Right renal cortex interstitium (tissue), 3 donors: ENCODE measurements at places on chromosomes 1 and 21.

GRCh38 chr1:230788561-230789275, 41.5 kb downstream of the CAPN9 start:
- DNase-seq: no peak

DNA sequence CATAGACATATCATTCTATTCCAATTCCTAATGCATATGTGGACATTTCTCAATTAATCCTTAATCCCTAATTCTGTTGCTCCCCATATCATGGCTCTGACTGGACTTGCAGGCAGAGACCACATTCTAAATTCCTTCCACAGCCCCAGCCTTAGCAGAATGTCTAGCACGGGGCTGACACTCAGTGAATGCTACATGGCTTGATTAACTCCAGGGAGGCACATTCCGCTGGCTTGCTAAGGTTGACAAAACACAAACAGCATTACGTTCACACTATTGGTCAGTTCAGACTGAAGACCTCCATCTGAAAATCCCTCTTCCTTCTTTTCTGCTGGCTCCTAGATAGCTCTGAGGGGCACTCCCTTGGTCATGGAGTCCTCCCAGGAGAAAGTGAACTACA, 119.4 kb downstream of the ASTN1 start:
- DNase-seq: no peak

GRCh38 chr1:160030657-160031364, 979 bp downstream of the PIGM start:
- no peak for DNase-seq

- DNase-seq: no peak
These were observed 126.1 kb downstream of the PSMG1 start for GRCh38 chr21:39057121-39057520.

- DNase-seq: no peak
These were observed 7.9 kb downstream of the MYOG start for GRCh38 chr1:203077956-203078355.

DNA sequence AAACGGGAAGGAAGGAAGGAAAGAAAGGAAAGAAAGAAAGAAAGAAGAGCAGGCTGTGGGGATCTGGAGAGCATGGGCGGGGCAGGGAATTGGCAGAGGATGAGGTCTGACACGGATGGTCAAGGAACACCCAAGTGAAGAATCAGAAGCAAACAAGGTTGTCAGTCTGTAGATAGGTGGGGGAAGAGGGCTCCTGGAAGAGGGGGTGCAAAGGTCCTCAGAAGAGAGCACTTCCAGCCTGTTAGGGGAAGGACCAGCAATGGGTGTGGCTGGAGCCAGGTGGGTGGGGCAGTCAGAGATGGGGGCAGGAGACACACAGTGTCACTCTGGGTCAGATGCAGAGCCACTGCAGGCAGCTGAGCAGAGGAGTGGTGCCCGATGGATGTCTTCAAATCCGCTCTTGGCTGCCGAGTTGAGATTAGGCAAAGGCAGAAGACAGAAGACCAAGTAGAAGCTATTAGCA, 11.0 kb upstream of the PLA2G2C start:
- no peak for DNase-seq

DNA sequence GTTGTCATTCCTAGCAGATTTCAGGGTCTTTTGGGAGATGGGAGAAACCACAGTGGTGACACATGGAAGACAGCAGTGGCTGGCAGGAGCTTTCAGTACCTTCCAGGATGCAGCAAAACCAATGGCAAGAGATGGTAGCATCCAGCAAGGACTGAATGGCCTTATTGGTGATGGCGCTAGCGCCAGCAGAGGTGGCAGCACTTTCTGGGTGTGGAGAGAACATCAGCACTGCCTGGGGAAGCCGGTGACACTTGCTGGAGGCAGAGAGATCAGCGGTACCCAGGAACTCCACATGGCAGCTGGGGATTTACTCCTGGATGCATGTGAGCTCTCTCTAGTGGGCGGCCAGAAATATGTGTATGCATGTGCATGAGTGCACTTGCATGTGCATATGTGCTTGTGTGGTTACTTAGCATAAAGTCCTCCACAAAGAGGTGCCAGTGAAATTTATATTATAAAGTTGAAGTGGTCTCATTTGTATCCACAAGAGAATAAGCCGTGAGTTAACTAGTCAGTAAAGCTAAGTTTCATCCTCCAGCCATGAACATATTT, 364.7 kb downstream of the LMX1A start:
- DNase-seq: no peak

- DNase-seq: no peak
These were observed 1605.3 kb downstream of the BRINP3 start for GRCh38 chr1:188872376-188872775.

DNA sequence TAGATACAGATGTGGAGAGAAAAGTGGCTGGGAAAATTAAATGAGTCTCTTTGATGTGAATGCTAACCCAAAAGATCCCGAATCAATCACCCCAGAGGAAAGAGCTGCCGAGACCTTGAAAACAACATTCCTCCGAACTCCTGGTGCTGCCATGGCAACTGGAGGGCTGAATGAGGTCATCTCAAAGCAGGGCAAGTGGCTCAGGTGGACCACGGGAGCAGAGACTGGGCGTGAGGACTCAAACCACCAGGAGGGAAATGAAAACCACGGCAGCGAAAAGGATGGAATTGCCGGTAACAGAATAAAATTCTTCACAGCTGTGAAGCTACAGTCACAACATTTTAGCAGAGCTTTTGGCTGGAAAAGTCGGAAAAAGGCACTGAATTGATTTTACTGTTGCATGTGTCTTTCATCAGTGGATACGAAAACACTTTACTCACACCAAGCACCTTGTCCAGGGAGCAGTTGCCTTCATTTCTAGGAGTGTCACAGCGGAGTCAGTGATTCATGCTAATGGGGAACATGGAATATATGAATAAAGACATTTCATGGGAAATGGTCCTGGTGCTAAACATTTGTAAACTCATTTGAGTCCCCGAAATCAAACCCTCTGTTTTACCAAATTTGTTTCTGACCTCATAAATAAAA, 23.2 kb upstream of the BECN2 start:
- DNase-seq: peak; percentile 29

DNA sequence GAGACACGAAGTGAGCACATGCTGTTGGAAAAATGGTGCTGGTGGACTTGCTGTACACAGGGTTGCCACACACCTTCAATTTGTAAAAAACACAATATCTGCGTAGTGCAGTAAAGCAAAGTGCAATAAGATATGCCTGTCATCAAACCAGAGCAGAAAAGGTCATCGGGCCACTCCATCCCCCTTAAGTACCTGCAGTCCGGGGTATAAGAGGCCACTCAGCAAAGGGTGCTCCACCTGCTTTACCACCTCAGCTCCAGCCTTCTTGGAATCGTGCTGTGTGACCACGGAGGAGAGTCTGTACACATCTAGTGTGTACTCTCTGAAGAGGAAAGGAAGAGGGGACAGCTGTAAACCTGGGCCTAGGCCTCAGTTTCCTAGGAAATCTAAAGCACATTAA, 10.9 kb downstream of the YARS1 start:
- DNase-seq: no peak

DNA sequence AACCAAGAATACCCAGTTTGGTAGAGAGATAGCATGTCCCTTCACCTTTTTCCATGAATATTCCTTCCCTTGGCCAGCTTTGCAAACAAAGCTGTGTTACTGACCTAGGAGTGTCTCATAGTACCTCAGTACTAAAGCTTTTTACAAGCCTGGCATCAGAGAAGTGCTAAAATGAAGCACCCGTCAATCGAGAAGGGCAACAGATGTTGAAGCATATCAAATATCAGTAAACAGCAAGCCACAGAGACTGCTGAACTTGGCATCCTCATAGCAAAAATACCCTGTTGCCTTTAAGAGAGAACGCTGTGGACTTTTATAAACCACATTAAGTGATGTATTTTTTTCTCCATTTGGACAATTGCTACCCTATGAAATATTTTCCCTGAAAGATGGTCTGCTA, 128.6 kb upstream of the HOOK1 start:
- DNase-seq: no peak

DNA sequence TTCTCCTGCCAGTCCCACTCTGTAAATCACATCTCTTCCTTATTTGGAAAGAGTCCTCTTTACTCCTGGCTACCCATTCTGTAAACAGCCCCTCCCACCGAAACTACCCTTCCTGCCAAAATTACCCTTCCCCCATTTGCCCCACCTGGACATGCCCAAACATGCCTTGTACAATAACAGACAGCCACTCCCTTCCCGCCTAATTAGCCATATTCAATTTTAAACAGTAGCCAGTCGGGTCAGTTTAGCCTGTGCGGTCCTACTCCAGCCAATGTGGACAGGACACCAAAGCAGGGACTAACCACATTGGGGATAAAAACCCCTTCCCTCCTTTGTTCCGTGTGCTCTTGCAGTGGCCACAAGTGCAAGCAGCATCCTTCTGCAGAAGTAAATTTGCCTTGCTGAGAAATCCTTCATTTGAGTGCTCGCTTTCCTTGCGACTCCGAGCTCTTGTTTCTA, 56.3 kb upstream of the MAP10 start:
- no peak for DNase-seq

- no peak for DNase-seq
These were observed 1.2 kb downstream of the LRP8 start for GRCh38 chr1:53326598-53327181.

DNA sequence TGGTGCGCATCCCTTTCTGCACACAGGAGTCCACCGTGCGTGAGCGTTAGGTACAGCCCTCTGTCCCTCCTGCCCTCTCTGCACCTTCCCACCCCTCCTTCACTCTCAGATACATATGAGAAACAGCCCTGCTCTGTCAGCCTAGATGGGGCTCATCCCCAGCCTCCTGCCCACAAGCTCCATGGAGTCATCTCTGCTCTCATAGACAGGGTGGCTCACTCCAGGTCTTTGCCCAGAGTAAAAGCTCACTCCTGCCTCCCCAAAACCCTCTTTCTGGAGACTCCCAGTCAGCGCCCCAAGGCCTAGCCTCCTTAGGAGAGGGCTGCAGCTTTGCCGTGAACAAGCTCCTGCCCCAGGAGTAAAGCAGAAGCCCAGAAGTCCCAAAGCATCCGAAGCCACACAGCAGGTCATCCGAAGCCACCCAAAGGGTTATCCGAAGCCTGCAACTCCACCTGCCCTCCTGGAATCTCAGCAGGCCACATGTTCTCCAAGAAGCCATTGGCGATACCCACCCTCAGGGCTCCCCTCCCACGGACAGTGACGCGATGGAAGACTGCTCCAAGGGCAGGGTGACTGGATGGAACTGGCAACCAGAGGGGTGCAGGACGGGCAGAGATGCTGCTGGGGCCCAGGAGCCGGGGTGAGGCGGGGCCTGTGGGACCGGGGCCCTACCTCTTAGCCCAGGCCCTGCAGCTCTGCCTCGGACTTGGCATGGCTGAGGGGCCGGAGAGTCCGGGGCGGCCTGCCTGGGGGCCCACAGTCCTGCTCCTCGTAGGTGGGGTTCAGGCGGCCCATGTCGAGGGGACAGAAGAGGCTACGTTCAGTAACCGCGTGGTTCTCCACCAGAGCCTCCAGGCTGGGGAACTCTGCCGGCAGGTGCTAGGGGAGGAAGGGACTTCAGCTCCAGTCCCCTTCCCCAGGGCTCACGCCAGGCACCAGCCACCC, 3.6 kb upstream of the KIF17 start:
- DNase-seq: no peak

DNA sequence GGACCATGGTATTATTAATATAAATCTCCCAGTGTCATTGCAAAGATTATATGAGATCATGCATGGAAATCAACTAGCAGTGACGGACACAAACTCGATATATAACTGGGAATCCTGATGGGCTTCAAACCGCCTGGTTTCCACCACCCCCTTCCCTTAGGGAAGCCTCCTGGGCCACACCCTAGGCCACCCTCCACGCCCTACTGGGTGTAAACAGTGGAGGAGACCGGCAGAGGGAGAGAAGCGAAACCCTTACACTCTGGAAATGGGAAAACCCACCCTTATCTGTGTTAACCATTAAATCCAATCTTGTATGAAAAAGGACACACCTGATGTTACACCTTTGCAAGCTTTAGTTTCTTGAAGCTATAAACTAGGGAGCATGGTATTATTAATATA, 595 bp upstream of the ZNHIT6 start:
- DNase-seq: no peak

DNA sequence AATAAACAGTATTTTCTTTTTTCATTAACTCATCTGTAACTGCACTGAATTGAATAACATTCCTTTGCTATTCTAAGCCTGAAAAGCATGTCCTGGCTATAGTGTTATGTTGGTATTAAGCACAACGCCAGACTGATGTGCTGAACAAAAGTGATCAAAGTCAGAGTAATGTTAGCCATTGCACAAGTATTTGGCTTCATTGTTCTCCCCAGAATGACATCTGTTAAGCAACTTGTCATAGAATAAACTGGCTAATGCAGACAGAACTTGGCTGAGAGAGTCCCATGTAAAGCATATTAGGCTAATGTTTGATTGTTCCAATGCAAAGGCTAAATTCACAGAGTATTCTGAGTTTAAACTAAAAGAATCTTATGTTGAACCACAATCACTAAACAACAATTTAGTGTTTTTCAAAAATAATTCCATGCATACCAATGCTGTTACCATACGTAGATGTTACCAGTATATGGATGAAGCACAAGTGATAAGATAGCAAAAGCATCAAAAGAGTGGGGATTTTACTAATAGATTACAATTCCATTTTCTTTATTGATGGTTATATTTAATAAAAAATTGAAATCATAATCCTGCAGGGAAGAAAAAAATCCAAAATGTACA, 235.3 kb upstream of the DMRTA2 start:
- no peak for DNase-seq

DNA sequence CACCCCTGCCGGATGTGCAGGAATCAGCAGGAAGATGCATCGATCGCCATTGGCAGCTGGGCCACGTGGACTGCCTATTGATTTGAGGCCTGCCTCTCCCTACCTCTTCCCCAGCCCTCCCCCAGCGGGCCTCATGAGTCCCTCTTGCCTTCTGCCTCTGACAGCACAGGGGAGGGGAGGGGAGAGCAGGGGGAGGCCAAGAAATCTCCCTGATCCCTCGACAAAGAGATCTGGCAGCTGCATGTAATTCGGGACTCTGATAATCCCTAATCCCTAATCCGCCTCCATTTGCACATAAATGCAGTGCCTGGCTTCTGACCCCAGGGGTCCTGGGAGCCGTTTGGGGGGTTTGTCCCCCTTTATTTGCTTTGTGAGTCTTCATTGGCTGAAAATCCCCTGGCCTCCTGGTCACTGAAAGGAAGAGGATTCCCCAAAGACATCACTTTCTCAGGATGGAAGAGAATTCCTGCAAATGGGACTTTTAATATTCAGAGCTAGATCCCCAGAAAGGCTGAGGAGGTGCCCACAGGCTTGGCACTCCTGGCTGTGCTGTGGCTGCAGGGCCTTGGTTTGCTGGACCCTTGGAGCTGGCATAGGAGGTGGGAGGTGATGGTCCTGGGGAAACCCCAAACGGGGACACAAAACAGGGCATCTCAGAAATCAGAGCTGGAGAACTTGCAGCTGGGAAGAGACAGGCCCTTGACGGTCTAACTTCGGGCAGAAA, 239.4 kb upstream of the POU3F1 start:
- DNase-seq: no peak

DNA sequence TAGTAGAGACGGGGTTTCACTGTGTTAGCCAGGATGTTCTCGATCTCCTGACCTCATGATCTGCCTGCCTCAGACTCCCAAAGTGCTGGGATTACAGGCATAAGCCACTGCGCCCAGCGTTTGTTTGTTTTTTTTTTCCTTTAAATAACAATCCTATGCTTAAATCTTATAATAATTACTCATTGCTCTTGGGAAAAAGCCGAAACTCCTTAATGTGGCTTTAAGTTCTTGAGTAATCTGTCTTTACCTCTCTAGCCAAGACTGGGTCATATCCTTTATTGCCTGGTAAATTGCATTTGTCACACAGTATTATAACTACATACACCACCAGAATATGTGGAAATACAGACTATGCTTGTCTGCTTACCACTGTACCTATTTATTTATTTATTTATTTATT, 97.1 kb downstream of the MACF1 start:
- no peak for DNase-seq

GRCh38 chr1:222950892-222951291, 136.1 kb downstream of the DISP1 start:
- no peak for DNase-seq
